ENCODE measurements at places on chromosomes 2 and 18.

- DNase-seq = no peak
Measured at GRCh38 chr2:71720596-71721361, 267.4 kb downstream of the DYSF start.

- DNase-seq = no peak
Measured at GRCh38 chr2:204591225-204591624, 46.0 kb downstream of the PARD3B start.

- no peak for DNase-seq
Measured at GRCh38 chr18:7516266-7517117, 50.6 kb upstream of the PTPRM start.

DNA sequence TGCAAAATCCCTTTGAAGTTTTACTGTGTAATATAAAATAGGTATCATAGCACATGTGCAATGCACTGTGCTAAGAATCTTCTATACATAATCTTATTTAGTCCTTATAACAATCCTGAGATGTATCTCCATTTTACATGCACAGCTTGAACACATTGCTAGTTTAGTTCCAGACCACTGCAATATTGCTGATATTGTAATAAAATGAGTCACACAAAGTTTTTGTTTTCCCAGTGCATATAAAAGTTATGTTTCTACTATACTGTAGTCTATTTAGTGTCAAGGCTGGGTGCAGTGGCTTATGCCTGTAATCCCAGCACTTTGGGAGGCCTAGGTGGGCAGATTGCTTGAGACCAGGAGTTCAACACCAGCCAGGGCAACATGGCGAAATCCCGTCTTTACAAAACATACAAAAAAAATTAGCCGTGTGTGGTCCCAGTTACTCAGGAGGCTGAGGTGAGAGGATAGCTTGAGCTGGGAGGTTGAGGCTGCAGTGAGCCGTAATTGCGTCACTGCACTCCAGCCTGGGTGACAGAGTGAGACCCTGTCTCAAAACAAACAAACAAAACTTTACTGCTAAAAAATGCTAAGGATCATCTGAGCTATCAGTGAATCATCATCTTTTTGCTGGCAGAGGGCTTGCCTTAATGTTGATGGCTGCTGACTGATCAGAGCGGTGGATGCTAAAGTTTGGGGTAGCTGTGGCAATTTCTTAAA, 1.7 kb upstream of the USP14 start:
- DNase-seq = no peak

- DNase-seq = no peak
Measured at GRCh38 chr2:107384422-107384821, 442.3 kb upstream of the RGPD4 start.

DNA sequence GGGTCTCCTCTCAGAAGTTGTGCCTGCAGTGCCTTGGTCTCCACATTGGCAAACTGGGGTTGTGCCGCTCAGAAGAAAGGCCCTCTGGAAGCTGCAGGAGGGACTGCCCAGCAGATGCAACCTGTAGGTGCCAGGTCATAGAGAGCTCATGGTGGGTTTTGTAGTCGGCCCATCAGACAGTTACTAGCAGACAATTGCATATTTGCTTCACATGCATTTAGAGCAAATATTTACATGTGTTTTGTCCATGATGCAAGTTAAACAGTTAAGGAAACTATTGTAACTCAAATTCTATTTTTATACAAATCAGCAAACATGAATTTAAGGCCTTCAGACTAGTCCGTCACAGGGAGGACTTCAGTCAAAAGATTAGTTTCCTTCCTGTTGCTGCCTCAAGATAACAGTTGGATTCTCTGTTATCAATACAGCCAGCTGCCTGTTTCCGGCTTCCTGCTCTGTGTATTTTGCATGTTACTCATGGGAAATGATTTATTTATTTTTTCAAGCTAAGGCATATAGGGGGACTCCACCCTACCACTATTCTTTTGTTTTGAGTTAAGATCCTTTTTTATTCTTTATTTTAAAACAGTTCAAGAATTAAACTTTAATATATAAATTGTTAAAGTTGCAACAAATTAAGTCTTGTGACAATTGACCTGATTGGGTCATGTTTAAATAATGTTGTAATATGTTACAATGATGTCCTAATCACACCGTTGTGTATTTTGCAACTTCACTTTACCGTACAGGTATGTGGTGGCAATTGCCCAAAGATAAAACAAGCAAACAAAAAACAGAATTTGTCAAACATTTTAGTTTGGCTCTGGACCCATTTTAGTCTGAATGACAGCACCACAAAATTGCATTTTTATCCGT, 133.5 kb downstream of the SPTBN1 start:
- peak; percentile 60 for DNase-seq

DNA sequence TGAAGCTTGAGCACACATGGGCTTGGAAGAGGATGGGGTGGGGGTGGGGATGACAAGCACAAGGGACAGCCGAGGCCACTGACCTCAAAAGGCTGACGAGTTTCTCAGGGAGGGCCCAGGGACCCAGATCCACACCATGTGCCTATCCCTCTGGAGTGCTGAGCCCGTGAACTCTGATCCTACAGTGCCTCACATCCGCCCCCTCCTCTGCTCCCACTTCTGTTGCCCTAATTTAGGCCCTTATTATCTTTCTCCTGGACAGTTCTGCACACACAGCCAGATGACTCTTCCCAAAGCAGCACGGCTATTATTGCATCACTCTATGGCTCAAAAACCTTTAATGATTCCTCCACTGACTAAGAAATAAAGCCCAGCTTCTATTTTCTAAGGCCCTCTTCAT, 24.8 kb downstream of the CYRIA start:
- DNase-seq = no peak

- DNase-seq = no peak
Measured at GRCh38 chr2:236317938-236318396, 53.8 kb upstream of the ASB18 start.

- no peak for DNase-seq
Measured at GRCh38 chr18:61371111-61371510, 37.9 kb downstream of the CDH20 start.

All from CD4-positive, alpha-beta T cell treated with Interleukin-10 for 1 hour (primary cell).